ENCODE measurements at places on chromosomes 3 and 15.

- DNase-seq = no peak
Observed at GRCh38 chr3:130786306-130786705, 39.7 kb upstream of the PIK3R4 start.

DNA sequence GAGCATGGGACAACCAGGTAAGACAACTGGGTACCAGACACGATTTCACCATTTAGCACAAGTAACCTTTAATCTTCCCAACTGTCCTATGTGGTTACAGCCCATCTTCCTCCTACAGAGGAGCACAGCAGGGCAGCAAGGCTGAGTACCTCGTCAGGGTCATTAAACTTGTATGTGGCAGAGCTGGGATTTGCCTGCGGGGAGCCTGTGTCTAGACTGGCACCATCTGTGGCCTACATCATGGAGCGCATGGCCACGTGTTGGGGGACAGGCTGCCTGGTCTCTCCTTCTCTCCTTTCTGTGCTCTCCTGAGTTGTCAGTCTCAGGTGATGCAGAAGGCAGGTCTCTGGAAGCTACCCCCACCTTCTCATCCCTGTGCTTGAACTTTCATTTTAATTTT lies 32.2 kb downstream of the GOLGA6A start:
- no peak for DNase-seq

DNA sequence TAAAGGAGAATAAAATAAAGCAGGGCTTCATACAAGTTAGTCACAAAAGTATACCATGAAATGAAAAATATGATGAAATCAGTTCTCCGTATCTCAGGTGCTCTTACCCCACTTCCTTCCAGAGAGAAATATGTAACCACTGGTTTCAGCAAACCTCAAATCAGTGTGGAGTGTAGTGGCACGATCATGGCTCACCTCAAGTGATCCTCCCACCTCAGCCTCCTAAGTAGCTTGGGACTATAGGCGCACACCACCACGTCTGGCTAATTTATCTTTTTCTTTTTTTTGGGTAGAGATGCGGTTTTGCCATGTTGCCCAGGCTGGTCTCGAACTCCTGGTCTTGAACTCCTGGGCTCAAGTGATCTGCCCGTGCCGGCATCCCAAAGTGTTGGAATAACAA lies 24.2 kb downstream of the DENND4A start:
- DNase-seq = no peak

GRCh38 chr3:127732303-127732702 lies 59.6 kb downstream of the ABTB1 start:
- DNase-seq = no peak

DNA sequence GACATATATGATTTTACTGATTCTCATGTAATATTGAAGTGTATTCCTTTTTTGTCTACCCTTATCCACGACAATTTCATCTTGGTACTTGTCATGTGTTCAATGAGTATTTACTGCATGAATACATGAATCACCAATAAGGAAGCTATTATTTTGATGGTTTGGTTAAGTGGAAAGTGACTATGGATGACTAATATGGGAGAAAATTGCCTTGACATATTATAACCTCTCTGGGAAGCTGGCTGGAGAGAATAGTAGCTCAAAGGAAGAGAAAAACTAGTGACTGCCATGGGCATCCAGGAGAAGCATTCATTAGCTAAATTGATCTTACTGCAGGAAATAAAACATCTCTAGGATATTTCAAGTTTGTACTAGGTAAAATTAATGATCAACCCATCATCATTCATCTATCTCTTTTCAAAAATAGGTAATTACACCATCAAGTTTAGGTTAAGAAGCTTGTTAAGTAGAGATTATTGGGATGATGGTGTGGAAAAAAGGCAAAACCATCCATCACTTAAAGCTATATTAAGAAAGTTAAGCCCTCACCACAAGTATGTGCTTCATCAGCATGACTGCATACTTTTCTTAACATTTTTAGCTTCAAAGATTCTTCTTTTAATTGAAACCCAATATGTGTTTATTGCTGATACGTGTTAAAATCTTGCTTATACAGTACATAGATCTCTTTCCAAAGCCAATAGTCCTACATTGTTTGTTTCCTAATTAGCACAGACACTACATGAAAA lies 455.2 kb upstream of the ARPP21 start:
- no peak for DNase-seq

DNA sequence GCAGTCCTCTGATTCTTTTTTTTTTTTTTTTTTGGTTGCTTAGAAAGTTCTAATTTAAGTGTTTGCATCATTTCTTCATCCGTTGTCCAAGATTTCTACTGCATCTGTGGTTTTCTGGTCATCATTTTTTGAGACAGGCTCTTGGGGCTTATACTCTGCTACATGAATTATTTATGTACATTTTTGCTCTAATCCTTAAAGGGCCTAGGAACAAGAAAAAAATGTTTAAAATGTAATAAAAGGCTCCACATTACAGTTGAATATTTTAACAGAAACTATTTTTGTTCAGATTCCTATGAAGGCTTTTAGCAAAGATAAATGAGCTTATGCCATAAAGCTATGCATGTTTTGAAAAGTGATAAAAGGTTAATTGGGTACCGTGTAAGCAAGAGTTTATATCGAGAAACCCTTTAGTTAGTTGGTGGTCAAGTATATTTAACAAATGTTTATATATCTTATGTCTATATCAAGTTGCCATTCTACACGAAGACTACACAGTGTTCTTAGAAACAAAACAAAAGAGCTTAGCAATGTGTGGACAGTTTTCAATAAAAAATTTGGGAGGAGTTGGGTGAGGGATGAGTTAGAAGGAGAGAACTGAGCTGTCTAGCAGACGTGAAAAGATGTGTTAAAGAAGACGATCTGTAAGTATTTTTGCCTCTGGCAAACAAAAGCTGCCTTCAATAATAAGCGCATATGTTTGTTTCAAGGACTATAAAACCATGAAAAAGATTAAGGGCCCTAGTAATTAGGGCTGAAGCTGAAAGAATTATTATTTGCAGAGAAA lies 563.6 kb upstream of the NAALADL2 start:
- no peak for DNase-seq

- no peak for DNase-seq
Observed at GRCh38 chr3:57959423-57960173, 48.6 kb upstream of the FLNB start.

DNA sequence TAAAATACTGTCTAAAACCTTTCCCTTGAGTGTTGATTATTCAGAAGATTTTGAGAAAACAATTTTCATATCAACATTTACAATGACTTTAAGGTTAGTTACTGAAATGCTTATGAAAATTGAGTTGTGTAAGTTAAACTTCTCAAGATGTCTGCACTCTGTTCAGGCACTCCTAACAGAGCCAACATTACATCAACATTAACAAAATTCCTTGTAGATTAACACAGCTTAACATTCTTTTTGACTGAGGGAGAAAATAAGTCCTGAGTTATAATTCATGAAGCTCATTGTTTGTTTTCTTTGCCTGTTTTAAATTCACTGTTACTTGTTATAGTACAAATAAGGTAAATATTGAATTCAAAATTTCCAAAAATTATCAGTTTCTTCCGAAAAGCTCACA lies 9.0 kb downstream of the ACKR4 start:
- peak; percentile 73 for DNase-seq

DNA sequence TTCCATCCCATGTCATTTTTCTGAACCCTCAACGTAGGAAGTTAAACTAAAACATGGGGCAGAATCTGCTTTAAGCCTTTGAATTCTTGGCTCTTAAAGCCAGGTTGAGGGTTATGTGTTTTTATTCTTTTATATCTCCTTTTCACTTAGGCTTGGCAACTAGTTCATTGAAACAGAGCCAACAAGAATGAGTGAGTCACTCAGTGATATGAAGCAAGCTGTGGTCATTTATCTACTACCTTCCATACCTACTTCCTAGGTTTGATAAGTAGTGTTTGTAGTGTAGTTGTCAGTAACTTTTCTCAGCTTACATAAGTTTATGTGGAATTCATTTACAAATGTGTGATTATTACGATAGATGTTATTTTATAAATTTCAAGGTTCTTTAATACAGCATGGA lies 67.4 kb downstream of the SNRPN start:
- DNase-seq = peak; percentile 0

DNA sequence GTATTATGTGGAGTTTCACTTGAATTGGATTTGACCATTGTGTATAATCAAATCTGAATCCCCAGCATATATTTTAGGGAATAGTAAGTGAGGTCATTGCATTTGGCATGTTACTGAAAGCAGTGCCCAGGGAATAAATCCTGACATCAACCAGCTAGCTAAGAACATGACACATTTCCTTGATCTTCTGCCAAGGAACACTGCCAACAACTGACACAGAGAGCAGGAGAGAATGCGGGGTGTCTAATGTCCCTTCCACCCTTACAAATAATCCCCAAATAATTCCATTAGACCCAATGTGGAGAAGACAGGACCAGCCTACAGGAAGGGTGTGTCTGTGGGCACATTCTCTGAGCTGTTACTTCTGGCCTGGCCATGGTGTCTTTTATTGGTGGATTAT lies 30.6 kb upstream of the UBE3A start:
- peak; percentile 0 for DNase-seq

DNA sequence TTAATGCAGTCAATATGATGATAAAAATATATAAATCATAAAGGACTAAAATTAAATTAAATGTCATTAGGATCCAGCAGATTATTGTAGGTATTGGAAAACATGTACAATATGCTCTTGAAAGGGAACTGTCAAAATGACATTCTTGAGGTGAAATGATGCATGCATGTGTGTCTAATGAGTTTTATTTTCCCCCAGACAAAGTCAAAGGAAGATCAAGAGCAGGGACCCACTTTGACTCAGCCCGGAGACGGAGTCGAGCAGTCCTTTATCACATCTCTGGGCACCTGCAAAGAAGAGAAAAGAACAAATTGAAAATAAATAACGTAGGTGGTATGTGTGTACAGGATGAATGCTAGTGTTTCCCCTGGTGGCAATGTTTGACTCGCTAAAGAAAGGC lies 194.1 kb downstream of the KCNH8 start:
- no peak for DNase-seq
